ENCODE measurements at places on chromosomes 3 and 15.

GRCh38 chr15:51121631-51122225 lies 27.0 kb upstream of the TNFAIP8L3 start:
- no peak for DNase-seq

DNA sequence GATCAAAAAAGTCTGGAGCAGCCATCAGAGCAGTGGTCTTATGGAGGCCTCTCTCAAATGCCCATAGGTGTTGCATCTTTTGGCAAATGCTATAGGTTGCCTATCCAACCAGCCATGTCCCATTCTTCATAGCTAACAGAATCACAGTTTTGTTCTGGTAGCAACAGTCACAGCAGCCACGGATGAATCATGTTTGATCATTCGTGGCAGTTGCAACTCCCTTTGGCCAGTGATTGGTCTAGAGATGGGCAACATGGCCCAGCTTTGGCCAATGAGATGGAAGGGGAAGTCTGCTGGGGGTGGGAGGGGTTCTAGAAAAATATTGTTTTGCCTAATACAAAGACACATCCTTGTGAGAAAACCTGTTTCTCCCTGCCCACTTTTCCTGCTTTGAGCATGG lies 50.3 kb upstream of the PPP2R3A start:
- no peak for DNase-seq

DNA sequence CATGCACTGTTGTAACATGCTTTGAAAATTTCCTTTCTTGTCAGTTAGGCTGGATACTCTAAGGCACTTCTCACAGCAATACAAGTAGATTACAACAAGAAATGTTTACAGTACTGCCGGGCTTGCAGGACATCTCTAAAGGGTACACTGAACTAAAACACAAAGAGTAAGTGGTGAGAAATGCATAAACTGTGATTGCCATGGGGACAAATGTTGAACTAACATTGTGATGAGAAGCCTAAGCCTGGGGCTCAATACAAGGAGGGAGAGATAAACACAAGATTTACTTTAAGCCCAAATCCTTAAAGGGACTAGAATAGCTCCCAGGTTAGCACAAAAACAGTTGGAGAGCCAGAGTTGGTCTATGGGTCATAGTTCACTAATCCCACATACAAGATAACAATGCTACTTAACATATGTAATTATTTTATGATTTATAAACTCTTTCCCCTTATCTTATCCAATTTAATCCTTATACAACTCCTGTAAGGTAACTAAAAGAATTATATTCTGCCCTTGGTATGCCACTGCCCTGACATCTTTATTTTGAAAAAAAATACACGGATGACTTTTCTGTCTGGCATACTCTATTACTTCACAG lies 126.9 kb downstream of the THRB start:
- DNase-seq, result no peak

DNA sequence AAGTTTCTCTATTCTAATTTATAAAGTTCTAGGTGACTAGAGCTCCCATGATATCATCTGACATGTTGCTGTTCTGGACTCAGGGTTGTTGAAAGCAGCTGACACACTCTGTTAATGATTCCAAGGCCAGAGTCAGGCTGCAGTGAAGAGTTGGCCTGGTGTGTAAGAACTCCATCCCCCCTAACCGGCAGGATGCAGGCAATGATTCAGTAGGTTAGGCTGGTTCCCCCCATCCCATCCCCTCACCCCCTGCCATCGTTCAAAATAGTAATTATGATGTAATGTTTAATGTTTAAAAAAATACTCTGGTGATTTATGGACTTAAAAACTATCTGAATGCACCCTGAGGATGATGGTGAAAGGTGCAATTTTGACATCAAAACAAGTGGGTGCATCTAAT lies 4.6 kb upstream of the TRIM71 start:
- no peak for DNase-seq

GRCh38 chr15:65642594-65642993 lies 20.9 kb downstream of the SLC24A1 start:
- DNase-seq, result no peak

GRCh38 chr3:42507252-42507651 lies 4.8 kb downstream of the VIPR1 start:
- no peak for DNase-seq

GRCh38 chr3:185216607-185216958 lies 37.3 kb downstream of the EHHADH start:
- DNase-seq, result no peak

- DNase-seq, result no peak
Measured at GRCh38 chr3:81974751-81975150, 213.3 kb upstream of the GBE1 start.

DNA sequence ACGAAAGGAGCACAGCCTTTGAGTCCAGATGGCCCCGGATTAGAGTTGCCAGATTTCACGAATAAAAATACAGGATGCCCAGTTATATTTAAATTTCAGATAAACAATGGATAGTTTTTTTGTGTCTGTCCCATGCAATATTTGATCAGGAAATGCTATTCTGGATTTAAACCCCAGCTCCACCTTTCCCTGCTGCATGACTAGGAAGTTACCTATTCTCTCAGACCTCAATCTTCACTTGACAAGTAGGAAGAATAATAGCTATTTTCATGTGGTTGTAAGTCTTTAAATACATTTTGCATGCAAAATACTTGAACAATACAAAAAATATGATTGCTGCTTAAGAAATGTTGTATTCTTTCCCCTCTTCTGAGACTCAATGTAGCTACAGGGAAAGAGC lies 125.3 kb upstream of the P2RY1 start:
- DNase-seq, result no peak

DNA sequence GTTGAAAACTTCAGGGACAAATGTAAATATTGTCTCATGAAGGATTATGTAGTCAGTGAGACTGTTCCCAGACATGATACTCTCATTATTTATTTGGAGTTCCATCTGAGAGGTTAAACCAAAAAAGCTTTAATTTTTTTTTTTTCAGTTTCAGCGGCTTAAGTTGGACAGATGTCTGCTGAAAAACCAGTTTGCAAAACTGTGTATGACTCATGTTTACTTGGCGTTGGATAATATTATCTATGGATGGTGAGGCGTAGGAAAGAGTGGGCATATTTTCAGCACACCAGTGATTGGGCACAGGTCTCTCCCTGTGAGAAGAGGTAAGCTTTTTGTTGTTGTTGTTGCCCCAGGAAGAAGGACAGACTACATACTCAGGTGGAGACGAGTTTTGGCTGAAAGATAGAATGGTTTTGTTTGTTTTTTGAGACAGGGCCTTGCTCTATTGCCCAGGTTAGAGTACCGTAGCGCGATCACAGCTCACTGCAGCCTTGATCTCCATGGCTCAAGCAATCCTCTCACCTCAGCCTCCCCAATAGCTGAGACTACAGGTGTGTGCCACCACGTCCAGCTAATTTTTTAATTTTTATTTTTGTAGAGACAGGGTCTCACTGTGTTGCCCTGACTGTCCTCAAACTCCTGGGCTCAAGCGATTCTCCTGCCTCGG lies 16.4 kb upstream of the ANXA2 start:
- no peak for DNase-seq

DNA sequence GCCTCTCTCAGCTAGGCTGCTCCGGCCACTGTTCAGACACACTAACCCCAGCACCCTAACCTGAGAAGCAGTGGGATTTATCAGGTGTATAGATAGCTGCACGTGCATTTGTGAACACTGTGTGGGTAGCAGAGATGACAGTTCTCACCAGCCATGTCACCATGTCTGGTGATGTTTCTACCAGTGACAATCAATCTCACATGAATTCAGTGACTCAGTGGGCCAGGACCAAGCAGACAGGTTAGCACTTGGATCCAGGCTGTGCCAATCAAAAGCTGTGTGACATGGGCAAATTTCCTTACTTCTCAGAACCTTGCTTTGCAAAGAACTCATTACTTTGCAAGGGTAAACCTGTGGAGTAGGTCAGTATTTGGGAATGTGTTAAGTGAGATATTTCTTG lies 65.3 kb upstream of the GATM start:
- no peak for DNase-seq

DNA sequence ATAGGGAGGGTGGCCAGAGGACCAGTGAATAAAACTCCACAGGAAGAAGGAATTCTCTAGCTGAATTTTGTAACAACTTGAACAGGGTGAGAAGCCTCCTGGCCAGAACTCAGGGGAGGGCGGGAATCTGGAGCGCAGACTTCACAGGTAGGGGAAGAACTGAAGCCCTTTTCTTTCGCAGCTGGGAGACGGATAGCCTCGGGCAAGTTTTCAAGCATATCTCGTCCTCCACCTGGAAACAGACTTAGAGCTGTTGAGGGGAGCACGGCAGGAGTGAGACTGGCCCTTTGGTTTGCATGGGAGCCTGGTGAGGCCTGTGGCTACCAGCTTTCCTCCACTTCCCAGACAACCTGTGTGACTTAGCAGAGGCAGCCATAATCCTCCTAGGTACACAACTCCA lies 10.9 kb upstream of the RPL39L start:
- DNase-seq, result no peak

GRCh38 chr3:14509796-14510100 lies 30.4 kb downstream of the GRIP2 start:
- no peak for DNase-seq

DNA sequence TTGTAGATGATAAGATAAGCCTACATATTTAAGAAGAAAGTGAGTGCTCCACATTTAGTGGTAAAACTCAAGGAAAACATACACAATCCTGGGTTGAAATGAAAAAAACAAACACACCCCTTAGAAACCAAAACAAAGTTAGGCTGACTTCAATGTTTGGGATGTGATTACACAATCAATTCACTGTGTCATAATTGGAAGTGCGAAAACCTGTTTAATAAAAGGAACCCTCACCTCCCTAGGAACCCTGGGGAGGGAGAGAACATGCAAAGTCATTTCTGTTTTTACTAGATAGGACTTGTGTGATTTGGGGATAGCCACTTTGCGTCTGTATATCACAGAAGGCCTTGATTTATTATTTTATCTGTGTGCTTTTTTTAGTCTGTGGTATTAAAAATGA lies 275.0 kb downstream of the NFKBIZ start:
- DNase-seq, result peak; percentile 24

DNA sequence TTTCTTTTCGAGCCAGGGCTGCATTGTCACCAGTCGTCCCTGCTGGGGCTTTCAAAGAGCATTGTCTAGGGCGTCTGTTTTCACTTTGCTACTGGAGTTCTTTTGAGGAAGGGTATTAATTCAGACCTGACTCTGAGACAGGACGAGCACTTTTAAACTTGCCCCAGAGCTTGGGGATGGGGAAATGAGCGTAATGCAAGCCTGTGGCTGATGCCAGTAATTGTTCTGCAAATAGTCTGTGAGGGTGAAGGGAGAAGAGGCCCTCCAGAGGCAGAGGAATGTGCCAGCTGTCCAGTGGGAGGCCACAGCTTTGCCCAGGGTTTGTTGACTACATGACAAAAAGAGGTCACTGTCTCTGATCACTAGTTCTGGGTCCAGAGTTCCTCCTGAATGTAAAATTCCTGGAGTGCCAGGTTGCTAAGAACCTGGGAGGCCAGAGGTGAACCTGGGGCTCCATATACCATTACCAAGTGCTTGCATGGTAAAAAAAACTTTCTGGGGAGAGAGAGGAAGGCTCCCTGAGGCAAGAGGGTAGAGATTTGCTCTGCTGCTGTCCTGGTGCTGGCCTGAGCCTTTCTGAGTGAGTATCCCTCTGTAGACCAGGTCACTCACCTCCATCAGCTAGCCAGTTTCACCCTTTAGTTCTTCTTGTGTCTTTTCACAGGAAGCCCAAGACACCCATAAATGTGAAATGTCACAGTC lies 14.8 kb downstream of the EEFSEC start:
- DNase-seq, result no peak

GRCh38 chr3:5122741-5123706 lies 932 bp downstream of the ARL8B start:
- DNase-seq, result no peak

Measured in BJ (cell line).